ENCODE measurements at places on chromosomes 3 and 15.

- DNase-seq: no peak
Observed at GRCh38 chr15:73894133-73894814, 20.9 kb downstream of the TBC1D21 start.

DNA sequence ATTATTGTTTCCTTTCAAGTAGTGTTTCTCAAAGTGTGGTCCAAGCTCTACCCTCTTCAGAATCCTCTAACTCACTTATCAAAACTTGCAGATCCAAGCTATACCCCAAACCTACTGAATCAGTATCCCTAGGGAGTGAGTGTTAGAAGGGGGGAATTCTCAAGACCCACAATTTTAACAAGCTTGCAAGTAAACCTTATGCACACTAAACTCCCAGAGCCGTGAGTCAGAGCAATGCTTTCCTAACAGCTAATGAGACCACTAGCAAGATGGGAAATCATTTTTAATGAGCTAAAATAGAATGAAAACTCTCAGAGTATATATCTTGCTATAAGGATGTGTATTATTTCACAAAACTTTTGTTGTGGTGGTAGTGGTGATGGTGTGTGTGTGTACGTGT lies 41.1 kb upstream of the SRGAP3 start:
- DNase-seq: no peak

GRCh38 chr15:75685195-75685594 lies 27.5 kb downstream of the CSPG4 start:
- no peak for DNase-seq

DNA sequence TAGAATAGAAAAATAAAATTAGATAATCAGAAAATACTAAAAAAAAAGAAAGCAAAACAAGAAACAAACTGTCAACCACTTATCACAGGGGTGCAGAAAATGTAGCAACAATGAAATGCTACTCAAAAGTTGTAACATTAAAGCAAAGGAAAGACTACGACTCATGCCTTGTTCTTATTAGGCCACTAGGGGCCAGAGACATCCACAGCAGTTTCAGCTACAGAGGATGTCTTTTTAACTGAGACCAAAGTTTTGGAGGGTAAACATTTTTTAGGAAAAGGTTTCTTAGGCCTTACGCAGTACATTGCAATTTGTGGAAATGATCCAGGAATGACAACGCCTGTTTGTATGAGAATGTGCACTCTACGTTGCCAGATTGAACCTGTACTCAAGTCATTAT lies 15.4 kb upstream of the CADM2 start:
- DNase-seq: peak; percentile 22
